ENCODE measurements at places on chromosomes 4 and X. TPM values are rescaled to one million over a fixed set of nuclear protein-coding genes. Genes with fewer than 3 reads are reported as not detected.

The IL9R gene
- 1.9 TPM for total RNA-seq

The HTR2C gene
- not detected for total RNA-seq

The EFHC2 gene
- total RNA-seq, result 1.1 TPM

The SMIM10L2A gene
- total RNA-seq, result 1.4 TPM

The EBP gene
- 59.6 TPM for total RNA-seq

The TCEAL2 gene
- total RNA-seq, result 5.1 TPM

The CD40LG gene
- not detected for total RNA-seq

The TMPRSS11D gene
- 1.6 TPM for total RNA-seq

The PLK4 gene
- 1.8 TPM for total RNA-seq

The CTAG1B gene
- not detected for total RNA-seq

The NUDT11 gene
- total RNA-seq, result 0.44 TPM

The ZDHHC9 gene
- total RNA-seq, result 16.8 TPM

The CPLX1 gene
- total RNA-seq, result 2.2 TPM

The PRRG3 gene
- 4.1 TPM for total RNA-seq

The TCEAL7 gene
- total RNA-seq, result 2.8 TPM

The TRIM2 gene
- total RNA-seq, result 19.9 TPM

The HNRNPDL gene
- total RNA-seq, result 237 TPM

The DMD gene
- 34.6 TPM for total RNA-seq

The FATE1 gene
- total RNA-seq, result not detected

The DAPP1 gene
- 9.8 TPM for total RNA-seq

The ABCD1 gene
- 16.1 TPM for total RNA-seq

The CDX4 gene
- total RNA-seq, result not detected

The TCEAL6 gene
- not detected for total RNA-seq

The EOLA2 gene
- total RNA-seq, result 24.5 TPM

The CXCL6 gene
- 4.2 TPM for total RNA-seq

The PGAM4 gene
- 0.29 TPM for total RNA-seq

The HS3ST1 gene
- 4.9 TPM for total RNA-seq

The BANK1 gene
- total RNA-seq, result 13.2 TPM

The NUDT10 gene
- not detected for total RNA-seq

The ODAPH gene
- not detected for total RNA-seq

Measured in upper lobe of left lung (tissue), 6 donors.